ENCODE measurements at places on chromosomes 13 and 19.
A peak's percentile ranks its signal among the peaks of the same experiment; 100 is the strongest.

DNA sequence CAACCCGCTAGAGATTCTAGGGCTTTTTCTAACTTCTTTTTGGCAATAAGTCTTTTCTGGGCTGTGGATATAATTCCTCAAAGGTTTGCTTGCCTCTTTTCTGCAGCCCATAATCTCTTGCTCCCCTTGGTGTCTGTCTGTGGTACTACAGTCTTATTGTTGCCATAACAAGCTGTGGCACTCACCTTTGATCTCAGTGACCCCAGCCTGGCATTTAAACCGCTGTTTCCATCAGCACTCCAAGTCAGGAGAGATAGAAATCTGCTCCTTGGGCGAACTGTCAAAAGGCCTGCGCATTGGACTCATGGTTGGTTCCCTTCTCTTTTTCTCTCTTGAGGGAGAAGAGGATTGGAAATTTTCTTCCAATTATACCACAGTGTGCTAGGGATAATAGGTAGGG, 14.5 kb upstream of the MPHOSPH8 start:
- peak; percentile 31 for DNase-seq

DNA sequence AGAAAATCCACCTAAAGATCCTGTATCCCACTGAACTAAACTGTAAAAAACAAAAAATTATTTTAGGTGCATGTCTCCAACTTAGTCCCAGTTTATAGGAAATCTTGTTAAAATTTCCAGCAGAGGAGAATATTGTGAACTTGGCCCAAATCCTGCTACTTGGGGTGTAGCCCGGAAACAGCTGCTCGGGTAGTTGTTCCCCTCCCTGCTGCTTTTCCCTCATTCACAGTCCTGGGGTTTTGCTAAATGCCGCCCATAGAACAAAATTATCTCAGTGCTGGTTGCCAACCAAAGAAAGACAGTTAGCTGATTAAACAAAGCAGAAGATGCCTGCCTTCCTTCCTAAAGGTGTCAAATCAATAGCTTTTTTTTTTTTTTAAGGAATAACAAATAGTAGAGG, 330.5 kb upstream of the KLF12 start:
- no peak for DNase-seq

- peak; percentile 51 for DNase-seq
Measured at GRCh38 chr19:48152551-48152950, 17.6 kb downstream of the LIG1 start.

- DNase-seq = no peak
Measured at GRCh38 chr19:23772675-23773063, 14.0 kb upstream of the ZNF681 start.
